ENCODE measurements at places on chromosomes 16 and 17.
A peak's percentile ranks its signal among the peaks of the same experiment; 100 is the strongest.

GRCh38 chr17:73697872-73698271 is 53.6 kb upstream of the SDK2 start:
- no peak for DNase-seq

- no peak for DNase-seq
Measured at GRCh38 chr17:44792276-44792675, 33.5 kb downstream of the ADAM11 start.

GRCh38 chr16:534856-535445 is 7.4 kb downstream of the CAPN15 start:
- DNase-seq = no peak

GRCh38 chr16:67383284-67383683 is 10.0 kb downstream of the TPPP3 start:
- no peak for DNase-seq

- no peak for DNase-seq
Measured at GRCh38 chr17:81148986-81149533, 16.2 kb upstream of the PVALEF start.

GRCh38 chr17:33647956-33648355 is 354.9 kb upstream of the ASIC2 start:
- DNase-seq = no peak

DNA sequence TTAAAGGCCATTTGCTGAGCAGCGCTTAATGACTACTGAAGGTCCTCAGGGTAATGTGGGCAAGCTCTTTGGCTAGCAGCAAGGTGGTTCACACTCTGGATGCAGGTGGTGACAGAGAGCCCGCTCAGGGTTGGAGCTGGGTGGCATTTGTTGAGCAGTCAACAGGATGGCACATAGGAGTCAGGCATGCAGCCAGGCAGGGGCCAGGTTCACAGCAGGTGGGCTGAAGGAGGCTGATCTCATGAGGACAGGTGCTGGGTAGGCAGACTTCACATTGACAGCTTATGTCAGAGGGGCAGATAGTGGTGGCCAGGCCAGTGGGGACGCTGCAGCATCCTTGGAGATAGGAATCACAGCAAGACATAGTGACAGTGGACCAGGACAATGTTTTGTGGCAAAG is 4.5 kb downstream of the KRTAP3-1 start:
- DNase-seq = no peak

- no peak for DNase-seq
Measured at GRCh38 chr17:1644493-1645206, 882 bp downstream of the SCARF1 start.

GRCh38 chr16:7548796-7549318 is 216.2 kb downstream of the RBFOX1 start:
- no peak for DNase-seq

DNA sequence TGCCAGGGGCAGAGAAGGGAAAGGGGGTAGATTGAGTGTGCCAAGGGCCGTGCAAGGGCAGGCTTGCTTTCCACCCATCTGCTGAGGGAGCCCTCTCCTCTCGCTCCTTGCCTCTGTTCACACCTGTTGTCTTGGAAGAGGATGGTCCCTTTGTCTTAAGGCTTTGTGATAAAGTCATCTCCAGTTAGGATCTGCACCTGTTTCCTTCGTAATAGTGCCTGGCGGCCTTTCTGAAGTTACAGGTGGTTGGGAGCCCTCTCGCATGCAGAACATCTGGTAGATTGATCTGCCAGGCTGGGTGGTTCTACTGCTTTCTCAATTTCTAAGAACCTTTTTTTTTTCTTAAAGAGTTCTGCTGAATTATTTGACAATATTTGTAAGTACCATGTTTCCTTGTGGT is 16.3 kb downstream of the UBFD1 start:
- no peak for DNase-seq

GRCh38 chr16:70480127-70481105 is 26.0 kb downstream of the FCSK start:
- no peak for DNase-seq

- DNase-seq = no peak
Measured at GRCh38 chr16:89410794-89411309, 79.5 kb downstream of the ANKRD11 start.

GRCh38 chr17:33498069-33498468 is 205.0 kb upstream of the ASIC2 start:
- no peak for DNase-seq

- DNase-seq = no peak
Measured at GRCh38 chr16:81697616-81698309, 81.3 kb upstream of the PLCG2 start.

DNA sequence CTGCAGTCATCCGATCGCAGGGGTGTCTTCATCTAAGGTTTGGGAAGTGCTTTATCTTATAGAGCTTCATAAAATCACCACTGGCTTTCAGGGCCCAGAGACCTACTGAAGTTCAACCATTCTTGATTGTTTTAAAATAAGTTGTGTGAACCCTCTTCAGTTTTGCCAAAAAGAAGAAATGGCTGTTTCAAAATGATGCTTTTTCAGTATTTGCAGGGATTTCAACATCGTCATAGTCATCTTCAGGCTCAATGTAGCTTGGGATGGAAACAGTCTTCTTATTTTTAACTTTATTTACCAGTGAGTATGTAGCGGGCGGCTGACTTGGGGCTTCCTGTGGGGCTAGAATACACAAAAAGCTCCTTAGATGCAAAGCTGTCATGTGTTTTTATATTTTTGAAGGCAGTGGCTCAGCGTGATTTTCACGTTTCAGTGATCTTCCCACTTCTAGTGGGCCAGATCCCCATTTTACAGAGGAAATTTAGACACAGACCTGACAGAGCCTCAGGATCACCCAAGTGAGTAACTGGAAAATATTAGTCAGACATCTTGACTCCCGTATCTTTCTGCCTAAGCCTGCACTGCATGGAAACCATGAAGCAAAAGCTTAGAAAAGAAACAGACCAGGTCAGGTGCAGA is 19.1 kb upstream of the ZNF594 start:
- DNase-seq = no peak

DNA sequence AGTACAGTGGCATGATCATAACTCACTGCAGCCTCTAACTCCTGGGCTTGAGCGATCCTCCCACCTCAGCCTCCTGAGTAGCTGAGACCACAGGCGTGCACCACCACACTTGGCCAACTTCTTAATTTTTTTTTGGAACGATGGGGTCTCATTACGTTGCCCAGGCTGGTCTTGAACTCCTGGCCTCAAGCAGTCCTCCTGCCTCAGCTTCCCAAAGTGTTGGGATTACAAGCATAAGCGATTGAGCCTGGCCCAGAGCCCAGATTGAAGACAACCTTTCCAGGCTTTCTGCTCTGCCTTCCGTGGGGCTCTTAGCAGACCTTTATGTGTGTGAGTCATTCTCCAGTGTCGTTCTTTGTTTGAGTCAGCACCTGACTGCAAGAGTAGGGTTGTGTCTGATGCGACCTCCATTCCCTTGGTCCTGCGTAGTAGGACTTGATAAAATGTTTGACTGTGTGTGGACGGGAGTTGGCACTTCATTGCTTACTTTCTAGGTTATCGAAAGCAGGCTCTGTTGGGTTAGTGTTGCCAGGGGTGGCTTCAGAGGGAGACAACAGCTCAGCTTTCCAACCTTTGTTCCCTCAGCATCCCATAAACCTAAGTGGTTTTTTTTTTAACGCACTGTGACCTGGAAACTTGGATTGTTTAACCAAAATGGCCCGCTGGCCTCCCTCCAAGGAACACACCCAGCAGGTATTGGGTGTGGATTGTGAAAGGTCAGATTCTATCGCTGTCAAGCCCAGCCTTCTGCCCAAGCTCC is 26.4 kb downstream of the EEF2K start:
- no peak for DNase-seq

GRCh38 chr17:48426019-48426665 is 3.9 kb downstream of the SKAP1 start:
- no peak for DNase-seq

GRCh38 chr17:68006797-68007196 is 10.5 kb upstream of the C17orf58 start:
- no peak for DNase-seq

- DNase-seq = peak; percentile 10
Measured at GRCh38 chr17:74671031-74671771, 41.5 kb downstream of the CD300LF start.

DNA sequence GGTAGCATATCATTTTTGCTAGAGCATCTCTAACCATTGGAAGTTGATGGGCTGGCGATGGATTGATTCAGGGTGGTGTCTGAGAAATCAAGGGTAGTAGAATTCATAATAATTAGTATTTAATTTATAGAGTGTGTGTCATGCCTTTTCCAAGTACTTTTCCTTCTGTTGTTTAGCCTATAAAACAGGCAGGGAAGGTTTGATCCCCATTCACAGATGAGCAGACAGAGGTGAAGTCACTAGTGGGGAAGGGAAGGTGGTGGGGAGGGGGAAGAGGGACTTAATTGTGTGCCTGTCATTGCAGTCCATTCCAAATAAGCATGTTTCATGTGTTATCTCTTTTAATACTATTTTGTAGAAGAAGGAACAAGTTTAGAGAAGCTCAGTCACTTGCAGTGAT is 131.3 kb downstream of the MSI2 start:
- DNase-seq = no peak

DNA sequence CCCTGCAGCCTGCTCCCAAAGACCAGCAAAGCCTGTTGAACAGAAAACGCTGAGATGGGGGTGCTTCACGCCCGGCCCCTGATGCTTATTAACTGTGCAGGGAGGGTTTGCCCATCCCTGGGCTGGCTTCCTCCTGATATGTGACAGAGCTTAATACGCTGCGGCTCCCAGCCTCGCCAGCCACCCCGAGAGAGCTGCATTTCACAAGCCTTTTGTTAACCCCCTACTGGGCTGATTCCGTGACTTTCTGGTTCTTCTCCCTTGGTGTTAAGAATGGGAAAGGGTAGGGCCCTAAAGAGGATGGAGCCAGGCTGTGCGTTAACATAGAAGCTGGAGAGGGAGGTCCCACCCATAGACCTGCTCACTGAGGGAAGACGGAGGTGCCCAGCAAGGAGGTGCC is 211.8 kb downstream of the ENGASE start:
- no peak for DNase-seq

DNA sequence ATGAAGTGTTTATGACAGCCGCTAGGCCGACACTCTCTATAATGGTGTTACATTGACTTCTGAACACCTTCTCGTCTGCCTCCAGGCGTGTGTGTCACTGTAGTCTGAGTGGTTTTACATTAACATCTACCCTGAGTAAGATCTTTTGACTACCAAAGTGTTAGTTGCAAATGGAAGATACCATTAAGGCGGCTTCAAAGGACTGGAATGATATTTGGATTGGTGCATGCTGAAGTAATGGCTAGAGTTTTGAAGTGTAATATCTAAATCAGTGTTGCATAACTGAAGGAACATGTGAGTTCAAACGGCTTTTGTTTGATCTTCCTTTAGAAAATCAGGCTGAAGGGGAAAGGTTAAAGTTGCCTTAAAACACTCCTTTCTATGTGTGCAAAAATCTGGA is 52.2 kb downstream of the BCAS3 start:
- DNase-seq = no peak

DNA sequence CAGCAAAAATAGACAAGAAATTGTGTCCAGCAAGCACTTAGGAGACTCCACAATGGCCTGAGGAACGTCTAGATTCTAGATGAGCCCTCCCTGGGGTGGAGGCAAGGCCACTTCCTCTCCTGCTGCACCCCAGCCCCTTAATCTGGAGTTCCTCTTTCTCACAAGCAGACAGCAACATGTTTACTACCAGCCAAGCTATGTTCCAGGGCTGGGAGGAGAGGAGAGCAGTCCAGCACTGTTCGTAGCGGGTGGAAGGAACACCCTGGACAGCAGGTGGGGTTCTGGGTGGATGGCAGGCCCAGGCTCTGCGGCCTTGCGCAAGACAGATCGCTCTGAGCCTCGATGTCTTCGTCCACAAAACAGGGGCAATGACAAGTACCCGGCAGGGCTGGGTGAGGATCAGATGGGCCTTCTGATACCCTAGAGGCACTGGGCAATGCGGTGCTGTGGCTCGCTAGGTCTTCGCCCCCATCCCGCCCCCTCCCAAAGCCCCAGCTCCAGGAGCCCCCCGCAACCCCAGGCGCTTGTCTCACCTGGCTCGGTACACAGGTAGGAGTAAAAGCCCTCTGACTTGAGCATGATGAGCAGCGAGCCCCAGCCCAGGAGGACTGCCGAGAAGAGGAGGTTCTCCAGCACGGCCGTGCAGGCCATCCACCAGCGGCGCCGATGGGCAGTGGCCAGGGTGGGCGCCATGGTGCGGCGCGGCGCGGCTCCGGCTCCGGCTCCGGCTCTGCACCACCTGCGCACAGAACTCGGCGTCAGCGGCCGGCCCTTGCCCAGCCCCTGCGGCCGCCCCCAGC is 1.3 kb downstream of the SLC43A2 start:
- DNase-seq = peak; percentile 69

GRCh38 chr17:32287804-32288511 is 22.3 kb downstream of the RHBDL3 start:
- DNase-seq = no peak

GRCh38 chr17:9821921-9822320 is at the start of gene GSG1L2:
TSS of gene GSG1L2 (minus strand) at chr17:9822079. CDS start at chr17:9822071, 8 bp downstream.
- no peak for DNase-seq

DNA sequence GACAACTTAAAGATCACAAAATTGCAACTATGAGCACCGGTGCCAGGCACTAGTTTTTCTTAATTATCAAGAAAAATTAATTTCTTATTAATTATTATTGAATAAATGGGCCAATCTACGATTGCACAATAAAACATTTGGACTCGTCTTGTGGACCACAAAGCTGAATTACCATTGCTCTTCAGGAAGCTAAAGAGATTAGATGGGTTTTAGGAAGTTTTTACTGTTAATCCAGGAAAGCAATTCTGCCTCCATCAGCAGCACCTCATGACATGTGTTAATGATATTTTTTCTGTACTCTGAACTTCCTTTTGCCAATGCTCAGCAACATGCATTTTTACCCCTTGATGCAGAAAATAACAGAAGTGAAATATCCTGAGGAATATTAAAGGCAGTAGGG is 37.9 kb downstream of the HS3ST3A1 start:
- DNase-seq = no peak

- DNase-seq = no peak
Measured at GRCh38 chr17:2893422-2893914, 97.2 kb downstream of the RAP1GAP2 start.

DNA sequence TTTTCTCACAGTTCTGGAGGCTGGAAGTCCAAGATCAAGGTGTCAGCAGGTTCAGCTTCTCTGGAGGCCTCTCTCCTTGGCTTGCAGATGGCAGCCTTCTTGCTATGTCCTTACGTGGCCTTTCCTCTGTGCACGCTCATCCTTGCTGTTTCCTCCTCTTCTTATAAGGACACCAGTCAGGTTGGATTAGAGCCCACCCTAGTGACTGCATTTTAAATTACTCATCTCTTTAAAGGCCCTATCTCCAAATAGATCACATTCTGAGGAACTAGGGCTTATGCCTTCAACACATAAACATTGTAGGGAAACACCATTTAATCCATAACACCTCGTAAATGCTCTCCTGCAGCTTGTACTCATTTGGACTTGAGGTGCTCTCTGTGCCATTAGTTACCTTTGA is 36.3 kb downstream of the DHRS7C start:
- no peak for DNase-seq

- DNase-seq = no peak
Measured at GRCh38 chr17:5841862-5842261, 228.3 kb upstream of the WSCD1 start.

DNA sequence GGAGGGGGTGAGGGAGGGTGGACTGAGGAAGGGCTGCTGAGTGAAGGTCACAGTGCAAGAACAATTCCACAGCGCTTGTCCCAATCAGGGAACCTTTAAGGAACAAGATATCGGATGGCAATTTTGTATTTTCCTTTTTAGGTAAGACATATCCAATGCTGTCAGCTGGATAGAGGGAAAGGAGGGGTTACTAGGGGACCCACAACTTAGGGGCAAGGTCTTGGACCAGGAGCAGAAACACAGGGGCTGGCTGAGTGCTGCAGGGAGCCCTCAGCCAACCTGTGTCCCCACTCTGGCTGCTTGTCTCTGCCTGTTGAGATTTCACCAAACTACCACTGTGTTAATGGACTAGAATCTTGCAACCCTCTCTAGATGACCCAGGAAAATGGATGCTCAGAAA is 47.6 kb downstream of the AKAP1 start:
- no peak for DNase-seq
